ENCODE measurements at places on chromosomes 4 and X.
A peak's percentile ranks its signal among the peaks of the same experiment; 100 is the strongest.

DNA sequence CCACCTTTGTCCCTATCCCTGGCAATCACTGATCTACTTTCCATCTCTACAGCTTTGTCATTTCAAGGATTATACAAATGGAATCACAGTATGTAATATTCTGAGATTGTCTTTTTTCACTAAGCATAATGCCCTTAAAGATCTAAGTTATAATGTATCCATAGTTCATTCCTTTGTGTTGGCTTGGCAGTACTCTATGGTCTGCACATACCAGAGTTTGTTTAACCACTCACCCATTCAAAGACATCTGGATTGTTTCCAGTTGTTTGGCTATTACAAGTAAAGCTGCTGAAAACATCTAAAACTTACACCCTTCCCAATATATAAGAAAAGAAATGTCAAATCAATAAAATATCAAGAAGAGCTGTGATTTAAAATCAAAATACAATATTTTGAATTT lies 26.0 kb upstream of the AWAT1 start:
- DNase-seq: no peak

DNA sequence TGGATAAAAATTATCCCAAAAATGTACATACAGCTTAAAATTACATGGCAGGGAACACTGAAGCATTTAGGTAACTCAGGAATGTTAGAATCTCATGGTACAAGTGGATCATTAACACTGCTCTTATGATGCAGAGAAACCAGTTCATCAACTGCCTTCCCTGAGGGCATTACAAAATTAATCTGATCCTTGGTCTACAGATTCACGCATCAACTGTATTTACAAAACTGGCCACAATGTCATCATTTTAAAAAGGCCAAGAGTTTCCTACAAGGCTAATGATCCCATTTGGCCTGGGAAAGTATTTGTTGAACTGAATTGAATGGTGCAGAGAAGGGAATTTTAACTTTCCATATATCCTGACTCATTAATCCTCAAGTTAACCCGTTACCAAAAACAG lies 84.6 kb downstream of the TSPAN5 start:
- DNase-seq: no peak

GRCh38 chr4:23897564-23898109 lies 7.8 kb upstream of the PPARGC1A start:
- DNase-seq: no peak

DNA sequence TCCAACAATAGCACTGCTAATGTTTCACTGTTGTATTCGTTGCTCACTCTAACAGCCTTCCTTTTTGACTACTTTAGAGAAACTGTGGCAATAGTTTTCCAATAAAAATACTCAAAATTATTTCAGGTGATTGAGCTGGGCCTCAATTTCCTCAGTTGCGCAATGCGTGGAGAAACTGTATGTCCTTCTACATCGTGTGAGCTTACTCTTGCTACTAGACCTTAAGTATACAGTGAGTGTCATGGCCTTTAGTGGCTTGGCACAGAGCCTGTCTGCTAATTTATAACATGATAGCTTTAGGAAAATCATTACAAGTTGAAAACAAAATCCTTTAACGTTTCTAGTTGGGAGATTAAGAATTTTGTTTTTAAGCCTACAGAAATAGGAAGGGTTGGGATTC lies 114.5 kb downstream of the COL4A6 start:
- DNase-seq: no peak

GRCh38 chrX:70046978-70047377 lies 2.8 kb downstream of the AWAT2 start:
- no peak for DNase-seq

GRCh38 chr4:174119830-174120229 lies 163.6 kb downstream of the FBXO8 start:
- no peak for DNase-seq

DNA sequence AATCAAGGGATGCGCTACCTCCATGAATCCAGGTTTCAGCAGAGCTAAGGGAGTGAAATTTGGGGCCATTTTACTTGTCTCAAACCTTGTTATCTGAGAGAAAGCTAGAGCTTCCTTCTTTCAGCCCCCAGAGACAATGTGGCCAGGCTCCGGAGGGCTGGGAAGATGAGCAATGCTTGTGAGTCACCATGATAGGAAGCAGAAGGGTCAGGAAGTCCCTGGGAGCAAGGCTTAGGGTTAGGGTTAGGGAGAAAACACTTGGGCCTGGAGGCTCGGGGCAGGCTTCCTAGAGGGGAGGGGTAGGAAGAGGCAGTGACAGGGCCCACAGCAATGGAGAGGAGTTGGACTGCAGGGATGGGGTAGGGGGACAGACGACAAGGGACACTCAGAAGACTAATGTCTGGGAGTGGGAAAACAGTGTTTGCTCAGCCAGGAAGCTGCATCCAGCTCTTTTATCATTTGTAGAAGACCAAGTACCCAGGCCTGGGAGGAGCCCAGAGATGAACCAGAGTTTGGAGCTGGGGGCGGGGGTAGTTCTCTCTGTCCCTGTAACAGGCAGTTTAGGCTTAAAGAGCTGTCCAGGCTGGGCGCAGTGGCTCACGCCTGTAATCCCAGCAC lies 16.4 kb upstream of the PORCN start:
- DNase-seq: no peak

- no peak for DNase-seq
Measured at GRCh38 chr4:173277340-173277739, 56.8 kb downstream of the HMGB2 start.

- DNase-seq: no peak
Measured at GRCh38 chr4:70619288-70619687, 9.3 kb upstream of the ENAM start.

- DNase-seq: peak; percentile 46
Measured at GRCh38 chr4:113636877-113637276, 124.7 kb downstream of the CAMK2D start.

DNA sequence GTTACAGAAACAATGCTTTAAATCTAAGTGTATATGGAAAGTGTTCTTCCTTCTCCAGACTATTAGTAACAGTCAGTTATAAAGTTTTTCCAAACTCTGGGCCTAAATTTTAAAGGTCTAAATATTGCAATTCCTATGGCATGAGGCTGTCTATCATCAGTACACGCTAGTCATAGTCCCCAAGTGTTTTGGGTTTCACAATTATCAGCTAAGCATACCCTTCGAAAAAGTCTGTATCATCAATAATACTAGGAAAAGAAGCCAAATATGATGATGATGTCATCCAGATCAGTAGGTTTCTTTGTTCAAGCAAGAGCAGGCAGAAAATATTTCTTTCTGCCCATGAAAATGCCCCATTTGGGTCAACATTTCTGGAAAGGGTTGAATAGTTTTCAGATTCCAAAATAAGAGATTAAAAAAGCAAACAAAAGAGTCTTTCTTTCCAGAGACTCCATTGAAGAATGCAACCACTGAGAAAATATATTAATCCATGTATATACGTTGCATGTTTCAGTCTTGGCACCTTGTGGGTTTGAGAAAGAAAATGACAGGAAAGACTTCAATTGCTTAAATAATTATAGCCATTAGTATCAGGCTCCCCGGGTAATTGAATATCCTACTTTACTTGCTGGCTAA lies 173.8 kb downstream of the CAMK2D start:
- no peak for DNase-seq

DNA sequence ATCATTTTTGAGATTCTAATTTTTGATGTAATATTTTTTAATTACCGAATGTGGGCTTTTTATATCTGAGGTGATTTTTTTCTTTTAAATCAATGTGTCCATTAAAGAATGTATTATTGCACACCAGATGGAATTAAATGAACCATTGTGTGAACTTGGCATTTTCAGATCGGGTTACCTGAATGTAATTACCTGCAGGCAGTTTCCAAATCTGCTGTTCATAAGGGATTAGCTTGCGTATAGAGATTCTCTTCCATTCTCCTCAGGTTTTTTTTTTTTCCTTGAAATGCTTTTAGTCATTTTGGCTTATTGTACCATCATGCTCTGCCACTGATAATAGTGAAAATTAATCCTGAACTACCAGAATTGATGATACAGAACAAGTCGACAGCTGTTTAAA lies 511.5 kb upstream of the ATOH1 start:
- no peak for DNase-seq

- no peak for DNase-seq
Measured at GRCh38 chr4:107991945-107992630, 2.4 kb downstream of the HADH start.

DNA sequence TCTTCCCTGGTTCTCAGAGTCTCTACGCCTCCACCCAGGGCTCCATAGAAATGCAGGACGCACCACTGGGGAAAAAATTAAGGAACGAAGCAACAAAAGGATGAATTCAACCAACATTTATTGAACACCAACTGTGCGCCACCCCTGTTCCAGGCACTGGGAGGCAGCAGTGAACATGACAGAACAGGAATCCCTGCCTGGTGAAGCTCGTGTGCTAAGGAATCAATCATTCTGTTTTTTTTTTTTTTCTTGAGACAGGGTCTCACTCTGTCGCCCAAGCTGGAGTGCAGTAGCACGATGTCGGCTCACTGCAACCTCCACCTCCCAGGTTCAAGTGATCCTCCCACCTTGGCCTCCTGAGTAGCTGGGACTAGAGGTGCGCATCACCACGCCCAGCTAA lies 1.9 kb upstream of the FTSJ1 start:
- no peak for DNase-seq

GRCh38 chrX:123648028-123648810 lies 84.6 kb downstream of the THOC2 start:
- peak; percentile 8 for DNase-seq

GRCh38 chr4:72286185-72286584 lies 254.4 kb downstream of the NPFFR2 start:
- no peak for DNase-seq

DNA sequence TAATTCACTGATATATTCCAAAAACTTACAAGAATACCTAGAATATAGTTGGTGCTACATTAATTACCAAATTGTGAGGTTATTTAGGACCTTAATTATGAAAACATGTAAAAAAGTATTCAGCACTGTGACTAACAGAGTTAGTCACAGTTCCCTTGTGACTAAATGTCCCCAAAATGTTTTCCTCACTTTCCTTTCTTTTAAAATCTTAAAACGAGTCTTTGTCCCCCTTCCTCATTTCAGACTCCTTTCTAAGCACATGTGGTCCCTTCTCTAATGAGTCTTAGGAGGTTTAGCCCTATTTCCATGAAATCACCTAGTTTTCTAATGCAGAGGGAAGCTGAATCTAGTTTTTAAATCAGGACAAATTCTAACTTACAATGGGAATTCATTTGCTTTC lies 175.0 kb downstream of the PPP3CA start:
- DNase-seq: no peak

Measured in activated T-helper 2 cell treated with anti-CD3 and anti-CD28 coated beads, Interferon-gamma antibody, Interleukin-2, Interleukin-4, amounts not matched to agents 10 μg/mL and 5 μg/mL and 100 μg/mL, durations not matched to agents 14 hours and 24 hours and 36 hours (primary cell).